ENCODE measurements at places on chromosomes 12 and 14.

DNA sequence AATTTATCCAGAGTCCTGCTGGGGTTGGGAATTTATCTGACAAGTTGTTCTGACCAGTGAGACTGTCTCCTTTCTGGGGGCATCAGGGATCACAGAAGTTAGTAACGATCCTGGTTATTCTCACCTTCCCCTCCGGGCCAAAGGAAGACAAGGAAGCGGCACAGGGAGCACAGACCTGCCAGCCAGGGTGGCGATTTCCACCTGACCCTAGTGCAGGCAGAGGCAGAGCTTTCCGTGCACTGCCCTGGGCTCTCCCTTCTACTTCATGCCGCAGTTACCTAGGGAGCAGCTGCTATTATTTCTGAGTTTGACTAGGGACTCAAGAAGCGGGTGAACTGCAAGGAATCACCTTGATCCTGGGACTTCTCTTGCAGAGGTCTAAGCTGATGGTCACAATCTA lies 7.4 kb downstream of the TMEM106C start:
- no peak for DNase-seq

DNA sequence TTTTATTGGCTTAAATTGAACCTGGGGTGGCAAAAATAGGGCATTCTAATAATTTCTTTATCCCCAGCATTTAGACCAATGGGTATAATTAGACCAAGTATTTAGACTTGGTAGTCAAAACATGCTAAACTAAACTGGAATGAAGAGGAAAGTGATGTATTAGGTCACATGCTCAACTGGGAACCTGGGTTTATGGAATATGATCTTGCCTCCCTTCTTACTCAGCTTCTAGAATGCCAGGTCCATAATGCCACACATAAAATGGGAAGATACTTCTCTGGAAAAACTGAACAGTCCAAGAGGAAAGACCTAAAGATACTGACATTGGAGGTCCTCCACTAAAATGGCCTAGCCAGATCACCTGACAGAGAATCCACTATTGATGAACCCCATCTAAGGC lies 6.2 kb upstream of the BIN2 start:
- DNase-seq = no peak

DNA sequence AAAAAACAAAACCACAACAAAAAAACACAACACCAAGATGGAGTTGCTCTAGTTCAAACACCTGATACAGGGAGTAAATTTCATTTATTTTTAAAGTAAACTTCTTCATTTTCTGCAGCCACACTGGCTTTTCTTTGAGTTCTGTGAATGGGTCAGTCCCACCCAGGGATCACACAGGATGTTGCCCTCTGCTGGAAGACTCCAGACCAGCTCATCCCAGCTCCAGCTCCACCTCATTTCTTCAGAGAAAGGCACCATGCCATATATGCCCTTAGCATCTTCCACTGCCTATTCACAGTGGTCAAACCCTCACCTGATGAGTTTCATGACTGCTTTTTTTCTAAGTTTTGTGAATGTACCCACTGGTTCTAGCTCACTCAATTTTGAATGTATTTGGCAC lies 8.0 kb downstream of the GLIPR1 start:
- DNase-seq = no peak

DNA sequence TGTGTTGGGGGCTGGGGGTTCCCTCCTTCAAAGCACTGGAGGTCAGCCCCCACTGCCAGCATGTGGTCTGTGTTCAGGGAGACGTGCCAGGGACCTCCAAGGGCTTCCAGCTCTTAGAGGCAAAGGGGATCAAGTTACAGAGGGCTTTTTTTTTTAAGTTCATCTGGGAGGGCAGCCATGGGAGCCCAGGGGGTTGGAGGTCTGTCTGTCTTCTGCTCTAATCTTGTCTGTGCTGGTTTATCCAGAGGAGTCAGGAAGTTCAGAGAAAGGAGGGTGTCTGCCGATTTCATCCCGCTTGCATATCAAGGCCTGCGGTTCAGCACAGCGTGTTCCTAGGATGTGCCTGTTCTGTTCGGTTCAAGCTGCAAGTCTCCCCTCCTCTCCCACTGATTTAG lies 72.2 kb downstream of the TMEM132C start:
- DNase-seq = no peak

- no peak for DNase-seq
These were observed 5.3 kb downstream of the ZNF10 start for GRCh38 chr12:133135747-133136146.

DNA sequence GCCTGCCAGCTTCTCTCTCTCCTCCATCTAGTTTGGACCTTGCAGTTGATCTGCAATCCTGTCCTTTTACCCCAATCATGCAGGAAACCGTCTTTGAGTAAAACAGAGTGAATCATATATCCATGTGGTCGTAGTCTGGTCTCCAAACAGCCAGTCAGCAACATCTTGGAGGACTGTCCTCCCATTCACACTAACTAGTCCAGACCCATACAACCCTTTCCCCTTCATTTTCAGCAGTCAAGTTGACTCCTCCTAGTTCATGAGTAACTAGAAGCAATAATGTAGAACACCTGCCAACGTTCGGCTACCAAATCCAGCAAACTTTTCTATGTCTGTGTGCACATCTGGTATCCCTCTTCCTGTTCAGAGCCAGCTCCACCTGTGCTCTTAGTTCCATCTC lies 10.8 kb upstream of the BIN2 start:
- DNase-seq = no peak

DNA sequence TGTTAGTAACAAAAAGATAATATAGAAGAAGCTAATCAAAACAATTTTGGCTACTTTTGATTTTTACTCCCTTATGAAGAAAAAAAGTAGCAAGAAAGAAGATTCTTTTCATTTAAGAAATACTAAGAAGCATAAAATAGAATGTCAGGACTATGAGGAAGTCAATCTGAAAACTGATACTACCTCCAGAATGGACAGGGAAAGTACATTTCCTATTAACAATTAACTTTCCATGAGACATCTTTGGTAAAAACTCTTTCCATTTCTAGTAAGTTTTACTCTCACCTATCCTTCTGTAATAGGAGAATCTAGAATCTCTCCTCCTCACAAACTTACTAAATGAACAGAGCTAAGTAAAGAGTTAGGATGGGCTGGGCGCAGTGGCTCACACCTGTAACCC lies 51.3 kb upstream of the NPFF start:
- DNase-seq = no peak

DNA sequence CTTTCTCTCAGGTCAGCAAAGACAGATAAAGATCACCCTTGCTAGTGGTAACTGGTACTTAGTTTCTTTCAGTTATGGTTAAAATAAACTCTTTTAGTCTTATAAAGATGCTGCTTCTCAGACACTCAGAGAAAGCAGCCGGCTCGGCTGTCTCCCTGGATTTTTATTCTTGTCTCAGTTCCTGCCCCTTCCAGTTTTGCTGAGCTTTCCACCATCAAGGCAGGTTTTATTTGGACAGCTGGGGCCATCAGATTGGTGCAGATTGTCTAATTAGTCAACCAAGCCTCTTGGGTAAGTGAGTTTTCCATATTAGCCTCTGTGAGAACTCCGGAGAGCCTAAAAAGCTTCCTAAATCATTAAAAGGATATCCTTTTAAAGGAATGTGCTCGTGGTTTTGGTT lies 130.8 kb upstream of the BMP4 start:
- DNase-seq = no peak

GRCh38 chr12:8038659-8039114 lies 6.2 kb downstream of the FOXJ2 start:
- peak; percentile 43 for DNase-seq

- DNase-seq = no peak
These were observed 68.2 kb downstream of the USP15 start for GRCh38 chr12:62328296-62328921.

GRCh38 chr14:100664231-100664630 lies 62.5 kb upstream of the DLK1 start:
- no peak for DNase-seq

DNA sequence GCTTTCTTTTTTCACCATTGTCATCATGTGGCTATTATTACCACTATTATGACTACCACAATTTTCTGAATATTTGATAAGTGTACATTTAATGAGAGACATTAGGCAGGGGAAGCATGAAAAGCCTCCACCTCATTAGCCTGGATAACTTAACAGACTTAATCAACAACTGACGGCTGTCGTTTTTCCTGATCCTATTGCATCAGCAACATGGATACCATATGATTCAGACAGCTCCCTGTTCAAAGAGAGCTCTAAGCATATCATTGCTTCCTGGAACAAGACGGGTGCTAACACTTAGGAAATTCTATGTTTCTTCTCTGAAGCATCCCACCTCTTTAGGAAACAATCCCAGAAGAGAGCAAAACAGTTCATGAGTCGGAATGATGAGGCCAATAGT lies 765.2 kb downstream of the NOVA1 start:
- no peak for DNase-seq

- no peak for DNase-seq
These were observed 151.9 kb downstream of the ACSS3 start for GRCh38 chr12:81229759-81230158.

DNA sequence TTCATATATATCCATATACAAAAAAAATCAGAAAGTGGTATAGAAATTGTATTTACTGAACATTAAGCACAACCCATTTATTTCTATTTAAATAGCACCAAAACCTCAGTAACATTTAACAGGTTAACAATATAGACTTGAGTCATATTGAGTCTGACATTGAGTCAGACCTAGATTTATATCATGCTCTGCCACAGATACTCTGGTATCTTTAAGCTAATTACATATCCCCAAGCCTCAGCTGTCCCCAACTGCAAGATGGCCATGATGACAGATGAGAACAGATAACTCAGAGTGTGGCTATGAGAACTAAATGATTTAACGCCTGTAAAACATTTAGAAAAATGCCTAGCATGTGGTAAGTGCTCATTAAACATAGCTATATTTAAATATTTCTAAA lies 40.3 kb downstream of the IFNG start:
- peak; percentile 44 for DNase-seq

- DNase-seq = peak; percentile 5
These were observed 28.3 kb downstream of the MMAB start for GRCh38 chr12:109544955-109545531.

DNA sequence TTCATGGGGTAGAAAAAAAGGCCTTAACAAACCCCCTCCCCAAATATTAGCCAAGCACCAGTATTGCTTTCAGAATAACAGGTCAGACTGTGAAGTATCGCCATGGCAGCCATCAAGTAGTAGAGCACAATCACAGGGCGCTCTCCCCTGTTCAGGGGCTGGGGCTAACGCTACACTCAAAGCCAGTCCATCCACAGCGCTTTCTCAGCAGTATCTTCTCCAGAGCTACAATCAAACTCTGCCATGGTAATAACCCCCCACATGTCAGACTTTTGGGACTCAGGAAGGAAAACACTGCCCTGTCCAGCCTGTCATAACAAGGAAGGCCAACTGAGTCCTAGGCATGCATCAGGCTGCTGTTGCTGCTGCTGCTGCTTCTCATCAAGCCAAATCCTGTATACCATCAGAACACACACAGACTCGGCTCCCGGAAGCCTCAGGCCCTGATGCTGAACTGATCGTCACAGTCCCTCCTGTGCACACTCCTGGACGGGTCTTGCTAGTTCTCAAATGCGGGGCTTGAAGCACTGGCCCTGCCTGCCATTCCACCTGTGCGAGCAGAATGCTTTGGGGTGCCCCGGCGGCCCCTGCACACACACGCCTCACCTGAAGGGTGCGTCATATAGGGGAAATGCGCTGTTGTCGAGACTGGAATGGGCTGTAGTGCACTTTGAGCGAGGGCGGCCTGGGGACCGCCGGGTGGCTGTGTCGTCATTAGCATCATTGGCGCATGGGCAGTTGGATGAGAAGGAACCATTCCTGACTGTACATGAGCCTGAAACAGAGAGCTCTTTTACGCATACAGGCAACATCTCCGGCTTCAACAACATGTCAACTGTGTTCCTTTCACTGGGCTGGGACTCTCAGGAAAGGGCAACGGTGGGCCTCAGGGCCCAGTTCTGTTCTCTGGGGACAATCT lies 47.6 kb downstream of the SH2B3 start:
- no peak for DNase-seq

DNA sequence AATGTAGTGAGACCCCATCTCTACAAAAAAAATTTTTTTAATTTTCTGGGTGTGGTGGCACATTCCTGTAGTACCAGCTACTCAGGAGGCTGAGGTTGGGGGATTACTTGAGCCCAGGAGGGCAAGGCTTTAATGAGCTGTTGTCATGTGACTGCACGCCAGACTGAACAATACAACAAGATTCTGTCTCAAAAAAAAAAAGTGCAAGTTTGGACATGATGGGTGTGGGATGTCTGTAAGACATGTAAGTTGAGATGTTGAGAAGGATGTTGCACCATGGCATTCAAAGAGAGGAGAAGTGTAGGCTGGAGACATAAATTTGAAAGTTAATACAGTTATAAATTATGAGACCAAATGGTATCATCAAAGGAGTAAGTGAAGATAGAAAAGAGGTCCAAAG lies 23.5 kb downstream of the YEATS4 start:
- DNase-seq = no peak

GRCh38 chr14:92906823-92907222 lies 16.1 kb upstream of the CHGA start:
- no peak for DNase-seq

DNA sequence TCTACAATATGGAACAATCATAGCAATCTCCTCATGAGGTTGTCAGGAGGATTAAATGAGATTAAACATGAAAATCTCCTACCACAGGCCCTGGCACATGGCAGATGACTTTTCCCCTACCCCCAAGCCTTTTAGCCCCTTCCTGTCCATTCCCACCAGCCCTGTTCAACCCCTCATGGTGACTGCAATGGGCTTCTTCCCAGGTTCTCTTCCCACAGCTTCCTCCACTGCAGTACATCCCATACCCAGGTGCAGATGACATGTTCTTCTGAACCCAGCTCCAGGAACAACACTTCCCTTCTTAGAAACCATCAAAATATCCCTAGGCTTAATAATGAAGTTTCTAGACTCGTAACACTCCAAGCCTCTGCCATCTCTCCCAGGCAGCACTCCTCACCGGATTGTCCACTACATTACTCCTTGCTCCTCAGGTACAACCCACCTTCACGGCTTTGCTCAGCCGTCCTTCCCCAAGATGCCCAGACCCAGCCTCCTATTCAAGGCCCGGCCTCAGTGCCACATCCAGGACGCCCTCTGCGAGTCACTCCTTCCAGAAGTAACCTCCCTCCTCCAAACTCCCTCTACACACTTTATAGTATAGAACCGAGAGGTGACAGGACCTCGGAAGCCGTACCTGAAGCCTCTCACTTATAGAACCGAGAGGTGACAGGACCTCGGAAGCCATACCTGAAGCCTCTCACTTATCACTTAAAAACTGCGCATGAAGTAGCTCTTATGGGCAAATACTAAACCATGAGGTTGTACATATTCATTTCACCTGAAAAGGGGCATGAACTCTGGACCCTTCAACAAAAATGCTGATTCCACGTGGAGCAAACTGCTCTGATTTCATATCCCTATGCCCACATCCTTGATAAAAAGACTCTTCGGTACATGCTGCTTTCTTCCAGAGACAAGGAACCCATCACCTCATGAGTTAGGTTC lies 1.5 kb downstream of the CRACR2A start:
- DNase-seq = peak; percentile 36

- no peak for DNase-seq
These were observed 46.9 kb upstream of the KCNA1 start for GRCh38 chr12:4862809-4863208.

DNA sequence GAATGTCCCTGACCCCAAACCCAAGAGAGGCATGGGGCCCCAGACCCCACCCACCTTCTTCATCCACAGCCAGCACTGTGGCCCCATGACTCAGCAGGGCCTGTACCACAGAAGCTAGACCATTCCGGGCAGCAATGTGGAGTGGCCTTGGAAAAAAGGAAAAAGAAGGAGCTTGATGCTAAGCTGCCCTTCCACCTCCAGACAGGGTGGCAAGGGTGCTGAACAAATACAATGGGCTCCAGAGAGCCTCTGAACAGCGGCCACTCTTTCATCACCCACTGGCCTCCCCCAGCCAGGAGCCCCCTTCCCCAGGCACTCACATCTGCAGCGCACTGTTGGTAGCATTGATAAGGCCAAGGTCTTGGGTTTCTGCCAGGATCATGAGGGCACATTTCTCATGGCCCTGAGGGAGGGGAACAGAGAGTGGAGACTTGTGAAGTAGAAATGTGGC lies 13.9 kb downstream of the SLC39A5 start:
- no peak for DNase-seq
